Activated naive CD4-positive, alpha-beta T cell (primary cell): ENCODE measurements at places on chromosomes 3 and 15.

GRCh38 chr3:178140531-178141304 is 395.5 kb upstream of the KCNMB2 start:
- no peak for DNase-seq

GRCh38 chr15:57220205-57220604 is 156.1 kb upstream of the CGNL1 start:
- no peak for DNase-seq

DNA sequence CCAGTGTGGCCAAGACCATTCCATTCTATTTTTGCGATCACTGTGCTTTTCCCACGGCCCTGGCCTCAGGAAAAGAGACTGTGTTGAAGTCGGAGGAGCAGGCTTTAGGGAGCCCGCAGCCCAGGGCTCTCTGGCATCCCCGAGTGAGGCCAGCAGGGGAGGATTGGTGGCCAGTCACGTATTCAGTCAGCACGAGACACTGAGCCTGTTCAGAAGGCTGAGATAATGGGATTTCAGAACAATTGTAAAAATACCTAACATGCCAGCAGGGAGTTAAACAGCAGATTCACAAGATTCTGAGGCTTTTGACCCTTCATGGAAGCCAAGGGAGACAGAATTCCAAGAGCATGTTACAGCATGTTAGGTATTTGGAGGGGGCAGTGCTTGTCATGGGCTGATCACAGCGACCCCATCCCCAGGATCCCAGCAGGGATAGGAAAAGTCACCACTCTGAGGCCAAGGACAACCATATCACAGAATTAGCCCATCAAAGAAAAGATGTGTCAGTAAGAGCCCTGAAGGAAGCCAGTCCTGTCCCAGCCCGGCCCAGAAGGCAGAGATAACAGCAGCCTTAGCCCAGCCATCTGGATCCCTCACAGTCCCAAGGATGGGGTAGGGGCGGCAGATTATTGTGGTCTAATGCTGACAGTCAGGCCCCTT is 40.6 kb downstream of the AMOTL2 start:
- no peak for DNase-seq

GRCh38 chr15:71804695-71805470 is 5.5 kb upstream of the NR2E3 start:
- DNase-seq = no peak

- DNase-seq = no peak
Measured at GRCh38 chr3:196620161-196620604, 19.3 kb upstream of the NRROS start.
